ENCODE measurements at places on chromosomes 12 and 14.

GRCh38 chr12:26906704-26907103 is 31.1 kb downstream of the INTS13 start:
- DNase-seq = no peak

DNA sequence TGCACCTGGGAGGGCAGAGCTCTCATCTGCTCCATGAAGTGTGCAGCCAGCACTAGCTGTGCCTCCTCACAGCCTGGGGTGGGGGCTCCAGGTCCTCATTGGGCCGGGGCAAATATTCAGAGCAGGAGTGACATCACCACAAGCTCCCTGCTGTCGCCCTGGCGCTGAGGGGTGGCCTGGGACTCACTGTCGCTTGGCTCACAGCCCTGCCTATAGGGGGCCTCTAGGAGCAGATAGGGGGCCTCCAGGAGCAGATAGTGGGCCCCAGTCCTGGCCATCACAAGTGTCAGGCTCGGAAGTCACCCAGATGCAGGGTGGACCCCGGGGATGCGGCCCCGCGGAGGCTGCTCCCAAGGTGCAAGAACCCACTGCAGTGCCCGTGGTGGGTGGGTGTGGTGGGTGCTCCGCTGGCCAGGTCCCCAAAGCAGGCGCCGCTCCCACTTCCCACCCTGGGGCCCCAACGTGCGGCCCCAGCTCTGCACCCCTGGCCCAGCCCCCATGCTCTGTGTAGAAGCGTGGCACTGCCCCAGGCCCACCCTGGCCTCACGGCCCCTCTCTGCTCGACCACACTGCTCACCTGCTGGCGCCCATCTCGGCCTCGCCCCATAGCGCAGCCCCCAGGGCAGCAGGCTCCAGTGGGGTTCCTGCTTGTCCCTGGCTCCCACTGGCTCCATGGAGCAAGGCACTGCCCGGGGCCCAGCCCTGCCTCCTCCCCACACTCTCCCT is 18.0 kb downstream of the SYNJ2BP start:
- no peak for DNase-seq

DNA sequence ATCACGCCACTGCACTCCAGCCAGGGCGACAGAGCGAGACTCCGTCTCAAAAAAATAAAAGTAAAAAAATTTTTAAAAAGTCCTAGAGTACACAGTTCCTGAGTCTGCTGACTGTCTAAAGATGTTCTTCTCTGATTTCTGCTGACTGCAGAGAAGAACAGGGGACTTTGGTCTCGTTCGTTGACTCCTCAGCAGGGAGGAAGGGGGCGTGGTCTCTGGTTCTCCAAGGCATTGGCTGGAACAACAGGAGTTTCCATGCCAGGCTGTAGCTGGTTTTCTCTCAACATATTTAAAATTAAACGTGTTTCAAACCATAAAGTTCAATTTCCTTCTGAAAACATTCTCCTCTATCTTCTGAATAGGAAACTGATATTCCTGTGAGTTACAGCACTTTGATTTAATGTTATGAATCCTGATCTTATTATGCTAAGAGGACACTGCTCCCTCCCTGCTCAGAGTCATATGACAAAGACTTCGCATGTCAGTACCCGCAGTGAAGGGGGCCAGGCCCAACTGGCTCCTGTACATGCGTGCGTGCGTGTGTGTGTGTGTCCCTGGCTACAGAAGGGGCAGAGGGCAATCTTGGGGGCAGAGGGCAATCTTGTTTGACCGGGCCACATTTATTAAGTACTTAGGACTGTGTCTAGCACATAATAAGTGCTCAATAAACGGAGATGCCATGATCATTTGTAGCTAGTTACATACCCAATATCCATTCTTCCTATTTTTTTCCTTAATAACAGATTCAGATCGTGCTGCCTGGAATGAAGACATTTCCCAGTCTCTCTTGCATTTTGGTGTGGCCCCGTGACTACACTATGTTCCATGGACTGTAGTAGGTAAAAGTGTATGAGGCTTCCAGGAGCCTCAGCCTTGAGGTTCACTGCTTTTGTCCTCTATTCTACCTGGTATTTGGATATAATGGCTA is 16.5 kb upstream of the HNF1A start:
- DNase-seq = no peak

DNA sequence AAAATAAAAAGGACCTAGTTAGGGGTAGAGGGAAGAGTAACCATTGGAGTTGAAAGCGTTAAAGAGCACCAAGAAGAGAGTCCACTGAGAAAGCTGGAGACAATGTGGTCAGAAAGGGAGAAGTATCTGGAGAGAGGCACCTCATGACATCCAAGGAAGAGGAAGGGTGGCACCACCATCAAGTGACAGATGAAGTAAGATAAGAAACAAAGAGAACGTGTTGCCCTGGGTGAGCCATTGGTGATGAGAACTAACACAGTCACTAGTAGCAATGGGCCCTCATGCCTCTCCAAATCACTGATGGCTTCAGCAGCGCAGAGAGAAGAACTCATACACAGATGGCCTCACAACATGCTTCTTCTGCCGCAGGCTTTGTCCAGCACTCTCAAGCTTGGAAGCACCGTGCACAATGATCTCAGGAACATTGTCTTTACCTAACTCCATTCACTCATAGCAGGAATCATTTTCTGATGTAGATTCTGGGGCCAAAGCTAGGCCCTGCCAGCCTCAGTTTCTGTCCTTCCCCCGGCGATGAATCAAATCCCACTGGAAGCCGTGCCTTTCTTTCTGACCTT is 252.9 kb downstream of the DPF3 start:
- no peak for DNase-seq

DNA sequence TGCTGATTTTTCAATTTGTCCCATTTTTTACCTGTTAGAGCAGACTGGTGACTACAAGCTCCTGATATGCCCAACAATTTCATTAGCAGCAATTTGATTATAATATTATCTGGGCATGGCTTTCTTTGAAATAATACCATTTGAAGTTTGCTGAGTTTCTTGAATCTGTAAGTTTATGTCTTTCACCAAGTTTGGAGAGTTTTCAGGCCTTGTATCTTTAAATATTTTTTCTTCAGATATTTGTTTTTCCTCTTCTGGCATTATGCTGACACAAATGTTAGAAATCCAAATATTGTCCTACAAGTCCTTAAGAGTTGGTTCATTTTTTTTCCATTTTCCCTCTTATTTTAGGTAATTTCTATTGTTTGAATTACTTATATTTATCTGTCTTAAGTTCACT is 30.4 kb downstream of the SLC2A13 start:
- DNase-seq = no peak

DNA sequence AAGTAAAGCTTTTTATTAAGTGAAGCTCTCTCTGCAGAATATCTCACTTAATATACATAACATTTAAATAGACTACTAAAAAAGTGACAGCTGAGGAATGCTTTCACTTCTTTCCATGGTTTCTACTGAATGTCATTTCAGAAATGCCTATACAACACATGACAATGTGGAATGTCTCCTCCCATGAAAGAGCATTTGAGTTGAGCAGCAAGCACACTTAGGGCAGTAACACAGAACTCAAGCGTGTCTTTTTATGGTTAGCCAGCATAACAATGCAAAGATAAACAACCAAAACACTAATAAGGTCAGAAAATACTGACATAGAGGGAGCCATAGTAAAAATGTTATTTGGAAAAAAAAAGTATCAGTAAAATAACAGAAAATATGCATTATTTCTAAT is 9.4 kb downstream of the PPP1R12A start:
- DNase-seq = no peak

GRCh38 chr12:118357257-118358007 is 15.3 kb downstream of the TAOK3 start:
- DNase-seq = peak; percentile 43

GRCh38 chr14:69002069-69002468 is 23.0 kb upstream of the ACTN1 start:
- no peak for DNase-seq

GRCh38 chr14:35504260-35504659 is 29.7 kb upstream of the INSM2 start:
- DNase-seq = no peak

DNA sequence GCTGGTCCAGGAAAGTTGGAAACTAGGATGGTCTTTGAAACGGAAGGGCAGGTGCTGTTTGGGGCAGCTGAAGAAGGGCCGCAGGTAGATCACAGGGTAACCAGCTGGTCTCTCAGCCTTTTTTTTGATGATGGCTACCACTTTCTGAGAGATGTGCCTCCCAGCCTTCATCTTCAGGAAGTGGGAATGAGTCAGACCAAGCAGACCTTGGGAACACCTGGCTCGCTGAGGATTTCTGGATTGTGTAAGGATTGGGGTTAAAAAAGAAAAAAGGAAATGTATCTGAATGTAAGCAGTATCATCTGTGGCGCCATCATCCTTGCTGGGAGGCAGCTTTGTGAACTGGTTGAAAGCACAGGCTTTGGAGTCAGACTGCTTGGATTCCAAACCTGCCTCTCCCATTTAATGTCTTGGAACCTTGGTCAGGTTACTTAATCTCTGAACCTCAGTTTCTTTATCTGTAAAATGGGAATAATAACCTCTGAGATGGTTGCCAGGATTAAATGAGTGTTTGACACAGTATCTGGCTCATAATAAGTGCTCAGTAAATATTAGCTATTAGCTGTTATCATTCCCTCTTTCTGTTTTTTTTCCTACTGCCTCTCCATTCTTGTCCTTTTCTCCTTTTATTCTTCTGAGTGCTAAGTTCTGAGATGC is 1.7 kb downstream of the PRPF40B start:
- no peak for DNase-seq

DNA sequence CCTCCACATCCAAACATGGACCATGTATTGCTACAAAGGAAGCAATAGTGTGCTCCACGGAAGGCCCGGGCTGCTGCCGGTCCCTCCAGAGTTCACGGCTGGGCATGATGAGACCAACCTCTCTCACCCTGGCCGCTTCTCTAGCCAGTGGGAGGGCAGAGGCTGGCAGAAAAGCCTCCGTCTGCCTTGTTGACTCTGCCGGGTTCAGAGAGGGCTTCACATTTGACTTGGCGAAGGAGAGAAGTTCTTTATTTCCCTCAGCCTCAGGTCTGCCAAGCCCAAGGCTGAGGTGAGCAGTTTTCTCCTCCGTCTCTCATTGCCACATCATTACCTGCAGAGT is 230.0 kb downstream of the ZFP36L1 start:
- DNase-seq = no peak

DNA sequence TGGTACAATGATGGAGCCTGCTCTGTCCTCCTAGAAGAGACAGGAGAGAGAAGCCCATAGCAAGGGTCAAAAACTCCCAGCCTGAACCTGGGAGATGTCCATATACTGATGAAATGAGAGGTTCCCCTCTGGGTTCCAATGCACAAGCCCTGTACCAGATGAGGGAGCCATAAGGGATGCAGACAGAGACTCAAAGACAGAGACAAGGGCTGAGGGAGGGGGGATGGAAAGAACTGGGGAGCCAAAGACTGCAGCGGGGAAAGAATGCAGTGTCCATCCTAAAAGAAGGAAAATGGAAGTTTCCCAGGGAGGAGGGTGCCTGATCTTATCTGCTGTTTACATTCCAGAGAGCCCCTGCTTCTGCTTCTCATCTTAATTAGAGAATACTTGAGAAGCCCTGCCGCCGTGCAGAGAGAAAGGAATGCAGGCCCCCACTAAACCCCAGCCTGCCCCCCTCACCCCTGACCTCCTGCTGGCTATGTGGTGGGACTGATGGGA is 27.7 kb downstream of the KRT18 start:
- no peak for DNase-seq

Measured in stimulated activated CD4-positive, alpha-beta T cell treated with anti-CD3 and anti-CD28 coated beads, Interleukin-2, amount 100 ng/mL, for 48 hours (primary cell).